Urinary bladder (tissue), 4 donors: ENCODE measurements at places on chromosomes 3 and 15. TPM values are rescaled to one million over a fixed set of nuclear protein-coding genes. Genes with fewer than 3 reads are reported as not detected.

DNA sequence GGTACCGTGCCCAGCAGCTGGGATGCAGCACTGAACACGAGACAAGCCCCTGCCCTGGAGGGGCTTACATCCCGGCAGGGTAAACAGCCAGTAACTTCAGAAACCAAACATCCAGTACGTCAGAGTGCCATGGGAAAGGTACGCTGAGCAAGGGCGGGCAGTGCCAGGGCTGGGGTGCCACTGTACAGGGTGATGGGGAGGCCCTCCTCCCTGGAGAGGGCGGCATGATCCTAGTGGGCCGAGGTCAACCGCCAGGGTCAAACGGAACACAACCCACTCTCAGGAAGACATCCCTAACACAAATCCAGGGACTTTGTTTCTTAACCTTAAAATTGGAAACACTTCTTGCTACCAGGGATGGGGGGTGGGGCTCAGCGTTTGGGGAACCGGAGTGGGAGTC is 16.0 kb upstream of the ANPEP start:
- no peak for DNase-seq

- DNase-seq, result no peak
Observed at GRCh38 chr3:2741516-2741915, 368.7 kb downstream of the IL5RA start.

- no peak for DNase-seq
Observed at GRCh38 chr3:19248767-19249166, 100.5 kb downstream of the KCNH8 start.

DNA sequence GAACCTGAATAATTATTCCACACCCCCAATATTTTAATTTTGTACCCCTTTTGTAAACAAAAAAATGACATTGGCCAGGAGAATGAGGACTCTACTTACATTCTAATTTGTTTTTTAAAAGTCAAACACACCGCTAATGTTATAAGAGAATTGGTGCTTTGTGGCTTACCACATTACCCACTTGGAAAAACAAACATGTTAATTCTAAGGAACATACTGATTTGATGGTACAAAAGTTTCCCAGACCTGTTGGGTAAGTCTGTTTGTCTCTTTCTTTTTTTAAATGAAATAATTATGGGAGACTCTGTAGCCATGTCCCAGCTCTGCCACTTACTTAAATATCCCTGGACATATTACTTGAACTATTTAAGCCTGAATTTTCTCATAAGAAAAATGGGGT is 352.5 kb upstream of the C2CD4B start:
- DNase-seq, result no peak

DNA sequence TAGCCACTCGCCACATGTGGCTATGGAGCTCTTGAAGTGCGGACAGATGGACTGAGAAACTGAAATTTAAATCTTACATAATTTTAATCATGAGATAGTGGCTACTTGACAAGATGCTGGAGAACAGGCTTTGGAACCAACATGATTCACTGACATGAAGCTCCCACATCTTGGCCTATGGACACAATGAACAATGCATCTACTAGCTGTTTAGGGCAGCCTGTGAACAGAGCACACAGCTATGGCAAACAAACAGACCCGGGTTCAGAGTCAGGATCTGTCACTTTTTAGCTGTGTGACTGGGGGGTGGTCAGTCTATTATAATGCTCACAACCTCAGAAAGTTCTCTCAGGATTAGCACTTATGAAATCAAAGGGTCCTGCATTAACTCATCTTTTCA is 616.6 kb downstream of the MAGI1 start:
- no peak for DNase-seq

DNA sequence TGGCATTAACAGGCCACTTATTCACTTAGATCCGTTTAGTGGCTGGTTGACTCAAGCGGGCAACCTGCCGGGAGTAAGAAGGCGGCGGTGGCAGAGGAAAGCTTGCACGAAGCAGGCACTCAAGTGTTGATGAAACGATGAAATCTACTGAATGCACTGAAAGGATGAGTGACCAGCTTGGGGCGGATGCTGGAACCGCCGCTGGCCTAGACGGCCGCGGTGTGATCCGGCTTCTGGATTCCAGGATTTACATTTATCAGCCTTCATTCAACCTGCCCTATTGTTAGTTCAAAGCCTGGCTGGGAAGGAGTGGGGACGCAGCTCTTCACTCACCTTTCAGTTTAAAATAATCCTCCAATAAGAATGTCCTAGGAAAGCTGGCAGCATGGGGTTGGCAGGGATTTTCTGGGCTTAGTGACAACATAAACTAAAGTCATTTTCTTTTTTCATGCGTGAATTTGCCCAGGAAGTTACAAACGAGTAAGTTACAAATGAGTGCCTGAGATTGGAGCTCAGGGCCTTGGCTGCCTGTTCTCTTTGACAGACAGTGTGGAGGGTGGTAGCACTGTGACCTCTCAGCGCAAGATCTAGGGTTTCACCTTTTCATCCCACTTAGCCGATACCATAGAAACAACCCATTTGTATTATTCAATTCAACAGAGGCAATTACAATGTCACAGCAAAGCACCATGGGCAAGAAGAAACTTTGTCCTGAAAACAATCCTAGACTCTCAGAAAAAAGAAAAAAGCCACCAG is 1.1 kb upstream of the PLCH1 start:
- DNase-seq, result no peak

GRCh38 chr3:43246976-43247375 is 39.4 kb upstream of the SNRK start:
- DNase-seq, result no peak

GRCh38 chr3:123799544-123800361 is 84.4 kb downstream of the MYLK start:
- DNase-seq, result no peak

GRCh38 chr15:68042855-68043222 is 11.3 kb upstream of the PIAS1 start:
- DNase-seq, result no peak

- no peak for DNase-seq
Observed at GRCh38 chr3:130276203-130276803, 69.2 kb upstream of the COL6A5 start.

Gene ARL14
- 5.2 TPM for total RNA-seq

Gene PRR20G
- total RNA-seq, result not detected

Gene NOX5
- 0.16 TPM for total RNA-seq

Gene RBM6
- 117 TPM for total RNA-seq
